ENCODE measurements at places on chromosomes 6 and 20. TPM values are rescaled to one million over a fixed set of nuclear protein-coding genes. Genes with fewer than 3 reads are reported as not detected.

The PRR18 gene
- total RNA-seq: not detected

The ZNF451 gene
- 73.8 TPM for total RNA-seq

The OPRL1 gene
- 1.3 TPM for total RNA-seq

The PLA2G7 gene
- not detected for total RNA-seq

The LSM14B gene
- 37.2 TPM for total RNA-seq

The KCNK5 gene
- total RNA-seq: 10.9 TPM

The VSX1 gene
- total RNA-seq: not detected

The KIF6 gene
- not detected for total RNA-seq

The ZNF311 gene
- 1.6 TPM for total RNA-seq

The PAQR8 gene
- 14.6 TPM for total RNA-seq

The HCK gene
- 1.1 TPM for total RNA-seq

The RIPOR2 gene
- total RNA-seq: 69.7 TPM

The SPATS1 gene
- not detected for total RNA-seq

The ULBP3 gene
- total RNA-seq: 1.1 TPM

The PBOV1 gene
- not detected for total RNA-seq

Data from activated T-cell treated with anti-CD3 and anti-CD28 coated beads, Interleukin-2, amount 50 U/mL, for 72 hours (primary cell).